ENCODE measurements at places on chromosomes 6 and 20.
A peak's percentile ranks its signal among the peaks of the same experiment; 100 is the strongest.

DNA sequence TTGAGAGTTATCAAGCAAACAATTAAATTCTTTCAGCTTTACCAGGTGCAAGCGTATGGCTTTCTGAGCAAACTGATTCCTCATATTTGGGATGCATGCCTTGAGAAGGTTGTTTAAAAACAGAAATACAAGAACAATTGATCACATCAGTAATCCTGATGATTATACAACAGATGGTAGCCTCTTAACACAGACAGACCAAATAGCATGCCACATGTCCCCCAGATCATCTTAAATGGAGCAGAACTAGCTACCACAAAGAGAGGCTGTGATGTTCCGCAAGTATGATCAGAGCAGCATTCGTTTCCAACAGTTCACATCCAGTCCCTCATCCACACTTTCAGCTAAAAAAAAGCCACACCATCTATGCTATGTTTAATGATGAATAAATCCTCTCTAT, 246.2 kb upstream of the NRSN1 start:
- DNase-seq: no peak

DNA sequence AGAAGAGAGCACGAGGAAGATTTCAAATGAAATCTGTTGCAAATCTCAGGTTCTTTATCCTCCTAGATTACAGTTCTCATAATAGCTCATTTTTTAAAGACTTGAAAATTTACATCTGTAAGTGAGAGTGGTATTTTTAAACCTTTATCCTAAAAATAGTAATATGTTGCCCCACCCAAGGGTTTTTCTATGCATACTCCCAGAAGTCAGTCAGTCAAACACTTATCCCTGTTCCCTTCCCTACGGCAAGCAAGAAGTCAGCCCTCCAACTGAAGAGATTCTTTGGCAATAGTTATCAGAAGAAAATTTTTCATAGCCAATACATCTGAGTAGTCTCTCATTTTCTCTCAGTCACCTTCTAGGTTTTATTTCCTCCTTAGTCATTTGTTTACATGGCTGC, 24.1 kb downstream of the ELOVL4 start:
- DNase-seq: no peak

DNA sequence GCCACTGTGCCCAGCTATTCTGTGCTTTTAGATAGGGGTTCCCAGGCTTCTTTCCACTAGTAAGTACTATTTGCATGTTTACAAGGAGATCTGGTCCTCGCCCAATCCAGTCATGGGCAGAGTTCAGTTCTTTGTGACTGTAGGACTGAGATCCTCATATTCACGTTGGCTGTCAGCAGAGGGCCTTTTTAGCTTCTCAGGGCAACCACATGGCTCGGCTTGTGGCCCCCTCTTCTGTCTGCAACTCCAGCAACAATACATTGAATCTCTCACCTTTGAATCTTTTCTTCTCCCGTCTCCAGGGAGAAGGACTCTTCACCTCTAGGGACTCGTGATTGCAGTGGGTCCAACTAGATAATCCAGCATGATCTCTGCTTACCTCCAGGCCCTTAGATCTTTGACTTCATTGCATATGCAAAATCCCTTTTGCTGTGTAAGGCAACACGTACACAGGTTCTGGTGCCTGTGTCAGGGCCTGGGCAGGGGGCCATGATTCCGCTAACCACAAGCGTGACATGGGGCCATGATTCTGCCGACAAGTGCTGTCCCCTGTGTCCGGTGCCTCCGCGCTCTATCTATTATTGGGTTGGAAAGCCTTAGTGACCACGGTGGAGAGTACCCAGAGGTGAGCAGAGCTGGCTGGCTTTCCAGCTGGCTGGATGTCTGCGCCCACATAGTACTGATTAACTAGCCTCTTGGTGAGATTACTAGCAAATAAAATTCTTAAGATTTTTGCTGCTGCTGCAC, 5.1 kb downstream of the CCR6 start:
- no peak for DNase-seq

DNA sequence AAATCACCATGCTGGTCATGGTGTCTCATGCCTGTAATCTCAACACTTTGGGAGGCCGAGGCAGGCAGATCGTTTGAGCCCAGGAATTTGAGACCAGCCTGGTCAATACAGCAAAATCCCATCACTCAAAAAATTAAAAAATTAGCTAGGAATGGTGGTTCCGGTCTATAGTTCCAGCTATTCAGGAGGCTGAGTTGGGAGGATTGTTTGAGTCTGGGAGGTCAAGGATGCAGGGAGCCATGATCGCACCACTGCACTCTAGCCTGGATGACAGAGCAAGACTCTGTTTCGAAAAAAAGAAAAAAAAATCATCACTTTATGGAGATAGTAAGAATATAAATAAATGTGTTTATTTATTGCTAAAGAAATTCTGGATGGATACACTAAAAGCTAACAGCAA, 124.1 kb downstream of the RNGTT start:
- no peak for DNase-seq

DNA sequence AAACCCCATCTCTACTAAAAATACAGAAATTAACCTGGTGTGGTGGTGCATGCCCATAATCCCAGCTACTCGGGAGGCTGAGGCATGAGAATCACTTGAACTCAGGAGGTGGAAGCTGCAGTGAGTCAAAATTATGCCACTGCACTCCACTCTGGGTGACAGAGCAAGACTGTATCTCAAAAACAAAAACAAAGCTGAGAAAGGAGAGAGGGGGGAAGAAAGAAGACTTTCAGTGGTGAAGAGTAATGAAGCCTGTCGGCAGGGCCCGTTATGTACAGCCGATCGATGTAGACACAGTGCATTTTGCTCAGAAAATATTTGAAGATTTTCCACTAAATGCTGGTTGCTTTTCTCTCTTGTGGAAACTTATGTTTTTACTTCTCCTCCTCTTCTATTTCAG, 13.8 kb downstream of the VAPB start:
- DNase-seq: no peak

- no peak for DNase-seq
Measured at GRCh38 chr20:63017826-63018411, 11.2 kb upstream of the BHLHE23 start.

- peak; percentile 64 for DNase-seq
Measured at GRCh38 chr6:36840432-36841403, 1.5 kb upstream of the CPNE5 start.

GRCh38 chr6:147585256-147585655, 76.8 kb downstream of the SAMD5 start:
- DNase-seq: no peak

DNA sequence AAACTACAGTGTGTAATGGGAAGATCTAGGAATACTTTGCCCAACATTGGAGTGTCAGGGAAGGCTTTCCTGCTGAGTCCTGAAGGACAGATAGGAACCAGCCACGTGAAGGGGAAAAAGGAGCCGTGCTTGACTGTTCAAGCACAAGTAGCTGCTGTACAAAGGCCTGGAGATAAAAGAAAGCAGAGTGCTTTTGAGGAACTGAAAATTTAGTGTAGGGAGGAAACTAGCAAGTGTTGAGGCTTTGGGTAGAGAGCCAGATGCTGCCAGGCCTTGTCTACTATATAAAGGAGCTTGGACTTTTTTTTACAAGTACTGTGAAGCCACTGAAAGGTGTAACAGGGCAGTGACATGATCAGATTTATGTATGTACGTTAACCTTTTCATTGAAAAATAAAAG, 39.0 kb downstream of the DSE start:
- no peak for DNase-seq

DNA sequence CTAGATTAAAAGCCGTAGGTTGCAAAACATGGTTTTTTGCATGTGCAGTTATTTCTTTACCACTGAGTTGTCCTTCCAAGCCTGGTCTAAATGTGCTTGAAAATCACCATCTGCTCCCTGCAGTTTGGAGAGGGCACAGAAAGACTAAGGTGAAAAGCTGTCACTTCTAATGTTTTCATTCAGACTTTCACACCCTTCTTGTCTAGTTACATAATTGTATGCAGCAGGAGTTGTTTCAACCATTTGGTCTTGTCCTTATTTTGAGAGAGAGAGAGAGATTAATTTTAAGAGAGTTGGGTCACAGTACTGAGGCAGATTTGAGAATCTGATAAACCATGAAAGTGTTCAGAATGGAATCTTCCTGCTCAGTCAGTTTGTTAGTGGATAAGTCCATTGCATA, 82.5 kb downstream of the ARID1B start:
- no peak for DNase-seq

- no peak for DNase-seq
Measured at GRCh38 chr6:68134796-68135195, 500.3 kb upstream of the ADGRB3 start.

- no peak for DNase-seq
Measured at GRCh38 chr20:64188682-64189529, 24.7 kb downstream of the MYT1 start.

DNA sequence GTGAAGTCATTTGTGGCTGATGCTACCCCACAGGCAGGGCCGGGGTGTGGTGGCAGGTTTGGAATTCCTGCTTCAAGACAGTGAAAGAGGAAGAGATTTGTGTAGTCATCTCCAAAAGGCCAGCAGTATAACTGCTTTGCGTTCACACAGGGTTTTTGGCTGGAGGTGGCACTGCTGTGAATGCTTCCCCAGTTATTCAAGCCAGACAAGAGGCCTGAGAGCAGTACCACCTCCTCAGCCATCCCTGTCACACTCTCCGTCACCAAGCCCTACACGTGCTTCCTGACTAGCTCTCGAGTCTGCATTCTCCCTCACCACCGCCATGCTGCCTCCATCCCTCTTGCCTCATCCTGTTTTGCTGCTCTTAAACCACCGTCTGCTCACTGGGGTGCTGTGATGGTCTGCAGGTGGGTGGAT, 23.9 kb downstream of the ARMC2 start:
- no peak for DNase-seq

DNA sequence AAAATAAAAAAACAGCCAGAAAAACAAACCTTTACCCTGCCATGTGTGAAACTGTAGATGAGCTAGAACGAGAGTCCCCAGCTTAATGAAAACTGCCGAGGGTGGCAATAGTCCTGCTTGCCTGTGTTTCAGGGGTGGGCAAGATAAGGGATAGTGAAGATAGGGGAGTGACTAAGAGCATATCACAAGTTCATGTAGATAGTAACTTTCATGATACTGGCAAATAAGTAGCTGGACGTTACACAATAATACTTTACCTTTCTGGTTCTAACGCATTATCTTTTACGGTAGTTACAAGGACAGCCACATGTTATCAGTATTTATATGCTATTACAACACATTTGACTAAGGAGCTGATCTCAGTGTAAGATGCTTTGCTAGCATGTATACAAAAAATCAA, 9.3 kb upstream of the FBXO9 start:
- DNase-seq: no peak

- no peak for DNase-seq
Measured at GRCh38 chr6:38150681-38151296, 331.3 kb downstream of the ZFAND3 start.

DNA sequence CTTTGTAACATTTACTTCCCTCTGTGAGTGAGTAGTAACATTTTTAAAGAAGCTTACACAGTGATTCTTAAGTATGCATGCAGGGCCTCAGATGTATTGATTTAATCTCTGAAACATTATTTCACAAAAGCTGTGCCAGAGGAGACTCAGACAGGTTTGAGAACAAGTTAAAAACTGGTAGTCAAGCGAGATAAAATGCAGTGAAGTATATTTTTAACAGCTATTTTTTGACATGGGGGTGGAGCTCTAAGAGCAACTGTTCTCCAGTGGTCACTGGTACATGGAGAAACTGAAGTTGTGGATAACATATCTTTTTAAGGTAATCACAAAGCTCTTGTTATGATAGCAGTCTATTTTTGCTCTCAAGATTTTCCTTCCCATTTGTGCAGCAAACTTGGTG, 20.4 kb downstream of the DSTN start:
- DNase-seq: no peak

- no peak for DNase-seq
Measured at GRCh38 chr6:15811107-15811506, 148.3 kb upstream of the DTNBP1 start.

DNA sequence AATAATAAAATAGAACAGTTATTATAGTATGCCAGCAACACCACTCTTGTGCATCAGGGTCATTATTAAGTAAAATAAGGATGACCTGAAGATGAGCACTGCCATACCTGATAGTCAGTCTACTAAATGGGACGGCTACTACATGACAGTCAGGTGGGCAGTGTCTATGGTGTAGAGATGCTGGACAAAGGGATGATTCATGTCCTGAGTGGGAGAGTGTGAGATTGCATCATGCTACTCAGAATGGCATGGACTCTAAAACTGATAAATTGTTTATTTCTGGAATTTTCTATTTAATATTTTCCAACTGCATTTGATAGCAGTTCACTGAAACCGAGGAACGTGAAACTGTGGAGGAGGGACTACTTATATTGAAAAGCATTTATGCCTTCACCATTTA, 38.8 kb downstream of the SNX9 start:
- DNase-seq: no peak

DNA sequence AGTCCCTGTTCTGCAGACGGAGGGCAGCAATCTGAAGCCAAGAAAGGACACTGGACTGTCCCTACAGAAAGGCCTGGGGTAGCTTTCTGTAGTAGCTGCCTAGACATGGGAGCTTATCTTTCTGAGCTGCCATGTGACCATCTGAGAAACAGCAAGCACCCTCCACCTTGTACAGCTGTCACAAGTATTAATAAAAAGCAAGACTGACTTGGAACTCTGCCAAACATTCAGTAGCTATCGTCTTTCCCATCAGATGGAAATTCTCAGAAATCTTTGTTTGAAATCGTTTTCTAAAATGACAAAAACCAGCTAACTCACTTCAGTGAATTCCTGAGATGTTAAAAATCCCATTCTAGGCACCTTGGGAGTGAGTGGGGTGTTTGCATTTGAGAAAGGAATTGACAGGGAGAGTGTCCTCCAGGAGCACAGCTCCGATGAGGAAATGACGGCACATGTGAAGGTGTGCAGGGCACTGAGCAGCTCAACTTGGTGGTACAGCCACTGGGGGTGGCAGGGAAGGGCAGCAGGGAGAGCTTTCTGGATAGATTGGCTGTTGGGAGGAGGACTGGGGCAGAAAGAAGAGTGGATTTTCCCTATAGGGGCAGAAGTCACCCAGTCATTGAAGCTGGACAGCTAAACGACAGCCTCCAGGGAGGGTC, 24.5 kb downstream of the ACSS1 start:
- no peak for DNase-seq

- DNase-seq: peak; percentile 46
Measured at GRCh38 chr20:32925481-32926196, 66.9 kb downstream of the EFCAB8 start.

GRCh38 chr20:1964061-1964460, 29.8 kb downstream of the PDYN start:
- DNase-seq: no peak

All from activated CD8-positive, alpha-beta memory T cell treated with anti-CD3 and anti-CD28 coated beads, Interleukin-2, amount 50 U/mL, for 48 hours (primary cell).